ENCODE measurements at places on chromosomes 7 and 10.

DNA sequence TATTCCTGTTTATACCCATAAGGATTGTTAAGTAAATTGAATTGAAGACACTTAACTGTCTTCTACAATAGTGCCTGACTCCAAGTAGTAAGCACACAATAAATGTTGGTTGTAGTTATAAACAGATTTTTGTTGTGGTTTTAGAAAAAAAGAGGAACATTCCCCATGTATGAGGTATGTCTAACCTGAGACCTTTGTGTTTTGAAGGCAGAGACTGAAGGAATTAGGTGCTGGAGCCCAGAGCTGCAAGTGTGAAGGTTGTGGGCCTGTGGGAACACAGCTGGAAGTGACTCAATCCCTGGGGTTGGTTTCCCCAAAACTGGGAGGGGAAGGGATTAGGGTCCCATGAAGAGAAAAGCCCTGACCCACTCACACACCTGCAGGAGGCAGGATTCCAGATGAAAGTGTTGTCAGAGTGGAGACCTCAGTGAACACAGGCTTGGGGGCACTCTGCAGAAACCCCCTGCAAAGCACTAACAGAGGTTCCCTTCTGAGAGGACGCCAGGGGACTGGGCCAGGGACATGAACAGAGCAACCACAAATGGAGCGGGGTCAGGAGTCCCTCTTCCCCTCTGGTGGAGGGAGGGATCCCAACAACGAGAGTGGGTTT, 265.1 kb upstream of the KLF14 start:
- no peak for DNase-seq

GRCh38 chr10:33498391-33498891, 164.0 kb upstream of the NRP1 start:
- no peak for DNase-seq

- DNase-seq: no peak
Measured at GRCh38 chr7:87878208-87878735, 2.0 kb downstream of the DBF4 start.

DNA sequence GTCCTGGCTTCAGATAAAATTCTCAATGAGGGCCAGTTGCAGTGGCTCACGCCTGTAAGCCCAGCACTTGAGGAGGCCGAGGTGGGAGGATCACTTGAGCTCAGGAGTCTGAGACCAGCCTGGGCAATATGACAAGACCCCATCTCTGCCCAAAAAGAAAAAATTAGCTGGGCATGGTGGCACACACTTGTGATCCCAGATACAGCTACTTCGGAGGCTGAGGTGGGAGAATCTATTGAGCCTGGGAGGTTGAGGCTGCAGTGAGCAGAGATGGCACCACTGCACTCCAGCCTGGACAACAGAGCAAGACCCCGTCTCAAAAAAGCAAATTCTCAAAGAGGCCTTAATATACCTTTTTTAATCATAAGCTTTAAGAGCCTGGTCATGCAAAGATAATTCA, 142.9 kb downstream of the CUX1 start:
- no peak for DNase-seq

Data from lower lobe of right lung (tissue), 2 donors.